ENCODE measurements at places on chromosomes 5 and 9. TPM values are rescaled to one million over a fixed set of nuclear protein-coding genes. Genes with fewer than 3 reads are reported as not detected.

GRCh38 chr5:14182761-14183160 lies 39.6 kb downstream of the TRIO start:
- H3K4me3 ChIP-seq, result no peak overlapping the region
- DNase-seq, result no peak
- H3K36me3 ChIP-seq, result no peaks in the 10 kb centered on the region
- H3K27me3 ChIP-seq, result no peaks in the 10 kb centered on the region

GRCh38 chr5:19733612-19734495 lies 254.1 kb downstream of the CDH18 start:
- H3K4me3 ChIP-seq, result no peak overlapping the region
- DNase-seq, result no peak
- H3K36me3 ChIP-seq, result no peaks in the 10 kb centered on the region
- no peaks in the 10 kb centered on the region for H3K4me1 ChIP-seq

DNA sequence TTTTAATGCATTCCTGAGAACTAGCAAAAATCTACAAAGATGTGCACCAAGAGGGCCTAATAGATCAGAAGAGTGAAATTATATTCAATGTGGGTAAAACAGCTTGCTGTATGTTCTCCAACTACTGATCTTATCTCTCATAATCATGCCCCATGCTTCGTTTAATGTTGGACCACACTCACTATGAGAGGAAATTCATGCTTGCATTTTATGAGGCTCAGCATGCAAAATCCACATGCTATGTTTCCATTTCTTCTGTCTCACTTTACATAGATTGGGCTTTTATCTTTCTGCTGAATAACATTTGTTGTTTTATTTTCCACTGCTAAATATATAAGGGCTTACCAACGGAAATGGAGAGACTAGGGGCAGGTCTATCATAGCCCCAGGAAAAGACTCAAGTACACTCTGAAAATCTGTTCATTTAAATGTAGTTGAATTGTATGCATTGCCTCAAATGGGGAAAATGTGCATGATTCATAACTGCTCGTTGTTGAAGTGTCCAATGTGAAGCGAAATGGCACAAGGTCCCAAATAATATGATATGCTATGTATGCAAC lies 474.2 kb downstream of the EFNA5 start:
- no peak for DNase-seq
- no peak overlapping the region for H3K27ac ChIP-seq
- H3K4me1 ChIP-seq, result no peaks in the 10 kb centered on the region
- no peak overlapping the region for H3K4me3 ChIP-seq

DNA sequence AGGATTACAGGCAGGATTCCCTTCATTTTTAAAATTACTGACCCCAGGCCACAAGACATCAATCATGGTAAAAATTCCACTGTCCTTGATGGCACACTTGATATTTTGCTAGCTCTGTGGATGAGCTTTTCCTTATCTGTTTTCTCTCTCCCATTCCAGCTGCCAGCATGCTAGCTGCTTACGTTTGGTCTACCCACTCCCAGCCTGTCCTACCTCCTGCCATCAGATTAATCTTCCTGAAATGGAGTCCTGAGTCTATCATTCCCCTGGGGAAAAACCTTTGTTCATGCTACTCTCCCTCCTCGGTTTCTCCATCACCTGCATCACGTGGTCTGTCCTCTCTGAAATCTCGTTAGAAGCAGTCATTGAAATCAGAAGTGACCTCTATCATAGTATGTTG lies 108.9 kb downstream of the F2RL2 start:
- no peak overlapping the region for H3K4me3 ChIP-seq
- DNase-seq, result no peak
- no peaks in the 10 kb centered on the region for H3K36me3 ChIP-seq
- H3K27ac ChIP-seq, result no peak overlapping the region
- no peaks in the 10 kb centered on the region for H3K4me1 ChIP-seq
- H3K27me3 ChIP-seq, result no peaks in the 10 kb centered on the region

The GFRA3 gene
- 4.7 TPM for total RNA-seq

The CXCL14 gene
- 62.1 TPM for total RNA-seq

DNA sequence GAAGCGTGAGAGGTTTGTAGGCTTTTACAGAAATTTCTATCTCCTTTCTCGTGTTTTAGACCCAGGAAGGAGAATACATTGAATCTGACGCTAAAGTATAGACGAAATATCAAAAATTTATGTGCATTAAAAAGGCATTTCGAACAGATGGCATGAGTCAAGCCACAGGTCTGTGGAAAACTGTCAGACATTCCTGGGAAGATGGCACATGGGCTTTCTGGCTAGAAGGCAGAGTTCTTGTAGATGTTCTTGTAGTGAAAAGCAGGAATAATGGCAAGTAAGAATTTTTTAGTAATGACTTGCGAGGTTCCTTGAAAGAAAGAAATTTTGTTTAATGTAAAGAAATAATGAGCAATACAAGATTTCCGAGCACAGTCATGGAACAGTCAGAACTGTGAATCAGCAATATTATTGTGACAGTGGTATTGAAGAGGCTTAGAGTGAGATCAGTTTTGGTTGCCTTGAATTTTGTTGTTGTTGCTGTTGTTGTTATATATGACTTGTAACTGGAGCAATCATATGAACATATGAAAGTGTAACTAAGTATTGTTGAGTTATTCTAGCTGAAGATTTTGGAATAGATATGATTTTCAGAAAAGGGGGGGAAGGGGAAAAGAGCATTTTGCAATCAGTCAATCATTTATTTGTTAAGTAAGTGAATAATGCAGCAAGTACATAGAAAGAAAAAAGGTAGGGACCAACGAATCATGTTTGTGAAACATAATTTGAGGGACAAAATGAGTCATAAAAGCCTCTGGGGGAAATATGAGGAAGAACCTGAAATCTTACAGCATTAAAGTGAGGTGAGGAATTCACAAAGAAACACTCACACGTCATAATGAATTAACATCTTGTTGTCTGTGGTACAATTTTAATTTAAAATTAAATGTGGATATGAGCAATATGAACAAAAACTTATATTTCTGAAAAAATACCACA lies 339.0 kb upstream of the CTNND2 start:
- H3K36me3 ChIP-seq, result no peaks in the 10 kb centered on the region
- H3K4me1 ChIP-seq, result no peaks in the 10 kb centered on the region
- no peak overlapping the region for H3K27ac ChIP-seq
- no peak overlapping the region for H3K4me3 ChIP-seq

The DMRT2 gene
- 2.5 TPM for total RNA-seq

DNA sequence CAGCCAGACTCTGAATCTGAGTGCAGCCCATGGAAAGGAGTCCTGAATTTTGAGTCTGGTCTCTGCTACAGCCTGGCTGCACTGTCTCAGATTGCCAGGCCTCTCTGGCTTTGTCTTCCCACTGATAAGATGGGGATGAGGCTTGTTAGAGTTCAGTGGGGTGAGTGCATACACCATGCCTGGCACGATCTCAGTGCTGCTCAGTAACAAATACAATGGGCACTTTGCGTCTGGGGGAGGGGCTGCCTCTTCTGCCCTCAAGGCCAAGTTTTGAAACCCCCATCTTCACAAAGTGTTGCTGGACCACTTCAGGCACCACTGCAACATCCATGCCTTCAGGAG lies 49.0 kb downstream of the PPARGC1B start:
- peaks cover 78% of the 10 kb centered on the region for H3K4me1 ChIP-seq
- H3K4me3 ChIP-seq, result no peak overlapping the region
- DNase-seq, result no peak
- H3K27ac ChIP-seq, result peak overlapping the region; percentile 76

The TGFBR1 gene
- total RNA-seq, result 23.8 TPM

The PLGRKT gene
- total RNA-seq, result 10.1 TPM

DNA sequence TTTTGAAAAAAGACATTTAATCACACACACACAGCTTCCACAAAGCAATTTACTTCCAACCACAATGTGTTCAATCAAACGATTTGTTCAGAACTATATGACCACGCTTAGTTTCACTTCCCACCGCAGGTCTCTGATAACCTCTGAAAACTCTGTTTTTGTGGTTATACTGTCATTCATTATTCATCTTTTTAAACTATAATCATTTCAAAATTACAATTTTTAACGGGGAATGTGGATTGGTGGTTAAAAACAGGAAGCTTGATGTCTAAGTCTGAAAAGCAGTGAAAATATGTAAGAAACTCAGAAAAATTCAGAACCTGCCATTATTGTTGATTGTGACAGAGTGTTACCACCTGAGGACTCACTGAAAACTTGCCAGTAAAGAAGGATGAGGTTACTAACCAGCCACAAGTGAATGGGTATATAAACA lies 12.7 kb upstream of the TMEM174 start:
- DNase-seq, result no peak
- no peaks in the 10 kb centered on the region for H3K36me3 ChIP-seq
- no peaks in the 10 kb centered on the region for H3K27me3 ChIP-seq
- no peak overlapping the region for H3K4me3 ChIP-seq

The SLCO6A1 gene
- total RNA-seq, result not detected

DNA sequence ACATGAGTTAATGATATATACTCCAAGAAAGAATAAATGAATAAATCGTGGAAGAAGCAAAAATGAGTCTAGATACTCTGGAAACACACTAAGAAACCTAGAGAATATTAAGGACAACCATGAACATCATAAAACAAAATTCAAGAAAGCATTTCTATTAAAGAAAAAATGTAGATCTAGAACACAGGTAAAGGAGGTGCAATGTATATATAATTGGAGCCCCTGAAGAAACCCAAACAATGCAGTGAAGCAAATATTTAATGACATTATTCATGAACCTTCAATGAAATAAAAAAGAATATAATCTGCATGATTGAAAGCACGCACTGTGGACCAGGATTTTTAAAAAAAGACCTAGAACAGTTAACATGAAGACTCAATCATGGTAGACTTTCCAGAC lies 150.1 kb downstream of the ATPSCKMT start:
- H3K4me3 ChIP-seq, result no peak overlapping the region
- no peaks in the 10 kb centered on the region for H3K36me3 ChIP-seq
- DNase-seq, result no peak
- H3K27me3 ChIP-seq, result no peaks in the 10 kb centered on the region

GRCh38 chr5:31768046-31768445 lies 129.1 kb downstream of the PDZD2 start:
- no peak for DNase-seq
- no peak overlapping the region for H3K27ac ChIP-seq
- no peaks in the 10 kb centered on the region for H3K36me3 ChIP-seq
- no peak overlapping the region for H3K4me3 ChIP-seq
- H3K4me1 ChIP-seq, result no peaks in the 10 kb centered on the region

- no peak overlapping the region for H3K27ac ChIP-seq
- no peak overlapping the region for H3K4me3 ChIP-seq
- H3K4me1 ChIP-seq, result peaks cover 8% of the 10 kb centered on the region
These were observed 28.5 kb upstream of the MAMDC2 start for GRCh38 chr9:70015099-70015498.

The MELK gene
- 2.9 TPM for total RNA-seq

GRCh38 chr9:109579191-109579948 lies 81.3 kb upstream of the PTPN3 start:
- H3K36me3 ChIP-seq, result no peaks in the 10 kb centered on the region
- DNase-seq, result no peak
- H3K27me3 ChIP-seq, result no peaks in the 10 kb centered on the region
- H3K4me3 ChIP-seq, result no peak overlapping the region
- H3K27ac ChIP-seq, result no peak overlapping the region

- peak within 1 kb of the TSS; percentile 33 for H3K4me3 ChIP-seq
- DNase-seq, result no peak
- H3K27ac ChIP-seq, result no peak within 1 kb of the TSS
- no peaks in the 10 kb centered on the region for H3K27me3 ChIP-seq
- H3K36me3 ChIP-seq, result no peaks in the 10 kb centered on the region
- H3K4me1 ChIP-seq, result peaks cover 12% of the 10 kb centered on the region
These were observed at the start of gene SLC46A2 for GRCh38 chr9:112890106-112891081. SLC46A2 (minus strand) TSS chr9:112890876; CDS start chr9:112890681, 195 bp downstream.

GRCh38 chr5:152437866-152438265 lies 32.8 kb upstream of the NMUR2 start:
- no peaks in the 10 kb centered on the region for H3K4me1 ChIP-seq
- H3K27me3 ChIP-seq, result no peaks in the 10 kb centered on the region

DNA sequence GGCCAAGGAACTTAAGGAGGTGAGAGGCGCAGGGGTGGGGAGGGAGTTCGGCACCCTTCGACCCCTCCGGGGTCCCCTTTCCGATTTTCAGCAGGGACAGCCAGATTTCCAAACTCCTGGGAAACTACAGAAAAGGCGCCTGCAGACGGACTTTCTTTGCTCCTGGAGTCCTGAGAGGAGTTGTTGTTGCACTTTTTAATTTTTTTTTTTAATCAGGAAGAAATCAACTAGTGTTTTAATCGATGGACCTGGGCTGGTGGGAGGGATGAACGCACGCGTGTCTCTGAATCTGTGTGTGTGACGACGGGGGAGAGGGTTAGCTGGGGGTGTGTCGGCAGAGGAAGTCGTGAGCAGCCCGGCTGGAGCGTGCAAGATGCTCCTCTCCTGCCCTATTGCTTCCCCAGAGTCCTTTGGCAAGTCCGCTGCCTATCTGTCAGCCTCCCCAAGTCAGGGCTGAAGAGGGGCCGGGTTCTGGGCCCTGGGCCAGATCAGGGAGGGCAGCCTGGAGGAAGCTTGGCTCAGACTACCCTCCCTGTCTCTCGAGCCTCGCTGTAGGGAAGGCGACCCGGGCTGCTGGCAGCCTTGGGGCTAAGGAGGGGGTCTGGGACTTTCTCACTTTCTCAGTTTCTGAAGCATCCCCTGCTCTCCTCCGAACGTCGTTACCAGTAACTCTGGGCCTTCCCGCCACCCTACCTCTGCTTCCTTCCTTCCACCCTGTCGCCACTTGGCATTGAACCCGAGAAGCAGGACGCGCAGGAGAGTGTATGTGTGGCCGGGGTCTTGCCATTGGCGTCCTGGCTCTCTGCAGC lies 731 bp downstream of the PRR16 start:
- H3K27me3 ChIP-seq, result no peaks in the 10 kb centered on the region
- H3K4me1 ChIP-seq, result no peaks in the 10 kb centered on the region
- peak overlapping the region; percentile 67 for H3K4me3 ChIP-seq
- H3K36me3 ChIP-seq, result no peaks in the 10 kb centered on the region
- H3K27ac ChIP-seq, result peak overlapping the region; percentile 83
- DNase-seq, result no peak

The TMEM161B gene
- total RNA-seq, result 19.9 TPM

DNA sequence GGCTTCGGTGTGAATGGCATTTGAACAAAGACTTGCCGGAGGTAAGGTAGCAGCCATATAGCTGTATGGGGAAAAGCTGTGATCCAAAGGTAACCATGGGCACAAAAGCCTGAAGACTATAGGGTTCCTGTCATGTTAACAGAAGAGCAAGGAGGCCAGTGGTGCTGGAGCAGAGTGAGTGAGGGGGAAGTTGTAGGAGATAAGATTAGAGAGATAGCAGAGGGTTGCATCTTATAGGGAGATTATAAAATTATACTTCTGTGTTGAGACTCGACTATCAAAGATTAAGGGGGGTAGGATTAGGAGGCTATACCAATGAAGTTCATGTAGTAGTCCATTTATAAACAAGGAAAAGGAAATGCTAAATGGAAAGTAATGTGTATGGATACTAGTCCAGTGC lies 3.3 kb downstream of the NCBP1 start:
- H3K27me3 ChIP-seq, result no peaks in the 10 kb centered on the region
- no peak for DNase-seq
- H3K36me3 ChIP-seq, result no peaks in the 10 kb centered on the region
- H3K4me3 ChIP-seq, result no peak overlapping the region

The LCN10 gene
- total RNA-seq, result 8.3 TPM

- H3K27ac ChIP-seq, result no peak overlapping the region
- no peak for DNase-seq
- no peaks in the 10 kb centered on the region for H3K27me3 ChIP-seq
- H3K36me3 ChIP-seq, result no peaks in the 10 kb centered on the region
These were observed 51.5 kb upstream of the SAP30L start for GRCh38 chr5:154394307-154394706.

The MYMK gene
- not detected for total RNA-seq

The KCNMB1 gene
- 4.9 TPM for total RNA-seq

Data from vagina (tissue), 2 donors.